Activated CD8-positive, alpha-beta memory T cell treated with anti-CD3 and anti-CD28 coated beads for 36 hours (primary cell): ENCODE measurements at places on chromosomes 7 and 10. TPM values are rescaled to one million over a fixed set of nuclear protein-coding genes. Genes with fewer than 3 reads are reported as not detected.

SUGCT gene
- 1.1 TPM for total RNA-seq

NME8 gene
- total RNA-seq: not detected

GHRHR gene
- not detected for total RNA-seq

BTBD16 gene
- not detected for total RNA-seq

NEUROD6 gene
- not detected for total RNA-seq

PRF1 gene
- 149 TPM for total RNA-seq

ZNF736 gene
- 20.9 TPM for total RNA-seq

TMEM176A gene
- total RNA-seq: not detected

PAPSS2 gene
- total RNA-seq: 0.04 TPM

A1CF gene
- not detected for total RNA-seq

SPDYE6 gene
- not detected for total RNA-seq

INHBA gene
- total RNA-seq: not detected

TMEM196 gene
- total RNA-seq: not detected

SPDYE11 gene
- total RNA-seq: not detected

GLI3 gene
- total RNA-seq: 0.38 TPM

NXPH1 gene
- total RNA-seq: not detected
